Cerebellar nuclear complex (tissue), 1 donor: ENCODE measurements at places on chromosomes 1 and 21.
A peak's percentile ranks its signal among the peaks of the same experiment; 100 is the strongest.

DNA sequence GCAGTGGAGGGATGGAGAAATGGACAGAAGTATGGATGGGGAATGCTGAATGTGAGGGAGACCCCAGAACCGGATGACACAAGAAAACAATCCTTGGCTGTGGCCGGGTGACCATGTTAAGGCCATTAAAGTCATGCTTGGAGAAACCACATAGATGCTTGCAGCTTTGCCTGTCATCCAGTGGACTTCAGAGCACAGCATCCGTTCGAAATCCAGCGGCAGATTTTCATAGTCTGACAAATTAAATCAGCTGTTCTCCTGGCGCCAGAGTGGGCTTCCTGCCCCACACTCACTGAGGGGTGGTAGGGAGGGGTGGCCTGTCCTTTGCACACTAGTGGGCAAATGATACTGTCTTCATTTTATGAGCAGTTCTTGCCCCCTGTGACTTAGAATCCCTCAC lies 35.1 kb downstream of the ABCG1 start:
- DNase-seq, result no peak

GRCh38 chr1:233959102-233959501 lies 54.6 kb downstream of the SLC35F3 start:
- DNase-seq, result no peak

GRCh38 chr1:29379443-29380073 lies 143.2 kb downstream of the PTPRU start:
- DNase-seq, result no peak

GRCh38 chr21:35448876-35449599 lies 399.9 kb upstream of the RUNX1 start:
- DNase-seq, result no peak

DNA sequence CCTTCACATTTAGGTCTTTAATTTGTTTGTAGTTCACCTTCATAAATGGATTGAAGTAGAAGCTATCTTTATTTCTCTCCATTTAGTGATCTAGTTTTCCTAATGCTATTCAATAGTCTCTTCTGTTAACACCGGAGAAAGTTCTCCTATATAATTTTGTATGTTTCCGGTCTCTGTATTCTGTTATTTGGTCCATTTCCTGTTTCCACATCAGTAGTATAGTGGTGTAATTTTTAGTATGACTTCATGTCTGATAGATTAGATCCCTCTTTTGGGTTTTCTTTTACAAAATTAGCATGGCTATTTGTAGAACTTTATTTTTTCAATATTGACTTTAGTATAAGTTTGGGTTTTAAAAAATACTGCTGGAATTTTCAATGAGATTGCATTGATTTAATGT lies 41.6 kb upstream of the PKP1 start:
- DNase-seq, result no peak

DNA sequence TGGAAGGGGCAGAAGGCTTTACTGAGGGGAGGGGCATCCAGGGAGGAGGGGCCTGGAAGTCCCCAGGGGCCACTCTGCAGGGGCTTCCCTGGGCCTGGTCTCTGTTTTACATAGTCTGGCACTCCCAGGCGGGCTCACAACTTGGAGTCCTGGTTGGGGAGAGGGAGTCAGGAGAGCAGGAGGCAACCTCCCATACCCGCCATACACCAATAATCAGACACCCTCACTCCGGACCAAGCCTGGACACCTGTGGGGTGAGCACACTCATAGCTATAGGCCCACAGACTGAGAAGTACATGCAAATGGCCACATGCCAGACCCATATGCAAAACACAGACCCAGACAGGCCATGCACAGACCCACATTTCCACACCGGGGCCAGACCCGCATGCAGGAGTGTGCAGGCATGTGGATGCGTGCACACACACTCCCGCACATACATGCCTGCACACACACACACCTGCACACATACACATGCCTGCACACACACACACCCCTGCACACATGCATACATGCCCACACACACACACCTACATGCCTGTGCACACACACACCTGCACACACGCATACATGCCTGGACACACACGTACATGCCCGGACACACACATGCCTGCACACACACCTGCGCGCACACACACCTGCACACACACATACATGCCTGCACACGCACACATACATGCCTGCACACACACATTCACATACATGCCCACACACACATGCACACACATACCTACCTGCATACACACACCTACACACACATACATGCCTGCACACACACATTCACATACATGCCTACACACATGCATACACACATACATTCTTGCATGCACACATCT lies 89.5 kb upstream of the RUNX3 start:
- DNase-seq, result no peak

DNA sequence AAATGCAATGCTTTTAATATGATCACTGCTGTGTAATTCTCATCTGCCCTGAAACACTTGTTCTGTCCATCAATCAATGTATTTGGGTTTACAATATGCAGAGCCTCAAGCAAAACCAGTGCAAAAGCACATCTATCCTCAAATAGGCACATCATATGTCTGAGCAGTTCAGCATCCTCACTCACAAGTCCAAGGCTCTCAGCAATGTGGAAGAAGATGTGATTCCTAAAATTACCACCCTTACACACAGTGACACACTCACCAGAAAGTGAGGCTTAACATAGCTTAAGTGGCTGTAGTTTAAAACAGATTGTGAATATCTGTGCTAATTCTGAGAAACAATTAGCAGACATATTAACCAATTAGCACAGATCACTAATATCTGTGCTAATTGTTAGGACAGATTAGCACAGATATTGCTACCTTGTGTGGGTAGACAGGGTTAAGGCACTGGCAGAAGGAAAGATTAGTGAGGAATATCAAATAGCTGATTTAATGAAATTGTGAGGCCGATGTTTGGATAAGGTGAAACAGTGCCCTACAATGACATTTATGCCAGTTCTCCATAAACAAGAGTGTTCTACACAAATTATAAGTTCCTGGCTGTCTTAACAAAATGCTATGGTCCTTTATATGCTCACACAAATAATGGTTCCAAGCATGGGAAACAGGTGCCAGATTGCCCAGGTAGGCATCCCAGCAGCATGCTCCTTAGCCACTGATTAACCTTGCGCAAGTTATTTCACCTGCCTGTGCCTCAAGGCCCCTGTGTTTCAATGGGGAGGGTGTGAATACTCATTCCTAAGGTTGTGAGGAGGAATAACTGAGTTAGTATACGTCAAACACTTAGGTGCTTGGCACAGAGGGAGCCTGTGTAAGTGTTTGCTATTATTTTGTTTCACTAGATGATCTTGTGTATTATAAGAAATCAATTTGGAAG lies 41.7 kb downstream of the MRPL39 start:
- no peak for DNase-seq

- DNase-seq, result no peak
These were observed 322.8 kb downstream of the TTLL7 start for GRCh38 chr1:83676106-83676505.

DNA sequence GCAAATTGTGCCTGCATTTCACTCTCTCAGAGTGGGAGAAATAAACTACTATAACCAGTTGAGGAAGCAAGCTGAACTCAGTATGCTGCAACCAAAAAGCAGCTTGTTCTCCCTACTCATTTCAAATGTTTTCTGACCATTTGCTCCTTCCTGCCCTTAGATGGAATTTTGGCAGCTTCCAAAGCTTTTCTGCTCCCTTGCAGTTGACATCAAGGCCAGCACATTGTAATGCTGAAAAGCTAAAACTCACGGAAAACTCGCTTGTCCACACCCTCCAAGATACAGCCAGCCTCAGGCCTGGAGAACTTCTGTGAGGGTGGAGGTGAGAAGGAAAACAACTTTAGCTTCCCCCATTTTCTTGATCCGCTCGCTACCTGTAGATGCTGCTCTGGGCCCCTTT lies 5.0 kb upstream of the CHML start:
- DNase-seq, result no peak

- DNase-seq, result no peak
These were observed 96.4 kb upstream of the RAB3GAP2 start for GRCh38 chr1:220368352-220369265.

GRCh38 chr1:245751116-245751515 lies 596.3 kb downstream of the KIF26B start:
- no peak for DNase-seq

DNA sequence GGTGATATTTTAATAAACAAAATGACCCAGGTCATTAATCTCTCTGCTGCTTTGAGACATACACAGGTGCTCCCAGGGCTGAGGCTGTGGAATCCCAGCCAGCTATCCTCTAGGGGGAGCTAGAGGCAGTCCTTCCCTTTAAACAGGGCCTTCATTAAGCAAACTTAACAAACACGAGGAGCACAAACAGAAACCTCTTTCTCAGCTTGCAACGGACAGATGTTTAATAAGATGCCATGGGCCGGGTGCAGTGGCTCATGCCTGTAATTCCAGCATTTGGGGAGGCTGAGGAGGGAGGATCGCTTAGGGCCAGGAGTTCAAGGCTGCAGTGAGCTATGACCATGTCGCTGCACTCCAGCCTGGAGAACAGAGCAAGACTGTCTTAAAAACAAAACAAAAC lies 106.7 kb downstream of the HIVEP3 start:
- DNase-seq, result peak; percentile 5

DNA sequence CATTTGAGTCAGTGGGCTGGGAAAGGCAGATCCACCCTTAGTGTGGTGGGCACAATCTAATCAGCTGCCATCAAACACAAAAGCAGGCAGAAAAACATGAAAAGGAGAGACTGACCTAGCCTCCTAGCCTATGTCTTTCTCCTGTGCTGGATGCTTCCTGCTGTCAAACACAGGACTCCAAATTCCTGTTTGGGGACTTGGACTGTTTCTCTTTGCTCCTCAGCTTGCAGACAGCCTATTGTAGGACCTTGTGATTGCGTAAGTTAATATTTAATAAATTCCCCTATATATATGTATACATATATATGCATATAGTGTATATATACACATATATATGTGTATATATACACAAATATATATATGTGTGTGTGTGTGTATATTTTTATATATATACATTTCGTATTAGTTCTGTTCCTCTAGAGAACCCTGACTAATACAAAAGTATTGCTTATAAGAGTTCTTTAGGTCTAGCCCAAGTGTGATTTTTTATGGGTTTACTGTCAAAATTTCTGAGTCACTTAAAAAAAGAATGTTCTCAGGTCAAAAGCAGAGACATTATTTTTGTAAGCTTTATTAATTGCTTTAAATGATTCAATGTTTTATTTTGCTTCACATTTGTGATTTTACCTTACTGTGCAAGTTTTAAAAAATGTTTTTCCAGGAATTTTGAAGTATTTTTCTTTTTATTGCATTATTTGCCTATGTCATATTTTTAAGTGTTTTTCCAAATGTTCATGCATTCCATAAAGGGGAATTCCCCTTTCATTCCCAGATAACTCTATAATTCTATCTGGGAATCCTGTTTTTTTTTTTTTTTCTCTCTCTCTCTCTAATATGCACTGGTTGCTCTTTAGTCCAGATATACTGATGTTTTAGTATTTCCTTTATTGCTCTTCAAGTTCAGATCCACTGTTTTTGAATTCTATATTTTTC lies 92.1 kb upstream of the ADAMTS5 start:
- no peak for DNase-seq

- DNase-seq, result no peak
These were observed 21.9 kb downstream of the NVL start for GRCh38 chr1:224308064-224308463.

DNA sequence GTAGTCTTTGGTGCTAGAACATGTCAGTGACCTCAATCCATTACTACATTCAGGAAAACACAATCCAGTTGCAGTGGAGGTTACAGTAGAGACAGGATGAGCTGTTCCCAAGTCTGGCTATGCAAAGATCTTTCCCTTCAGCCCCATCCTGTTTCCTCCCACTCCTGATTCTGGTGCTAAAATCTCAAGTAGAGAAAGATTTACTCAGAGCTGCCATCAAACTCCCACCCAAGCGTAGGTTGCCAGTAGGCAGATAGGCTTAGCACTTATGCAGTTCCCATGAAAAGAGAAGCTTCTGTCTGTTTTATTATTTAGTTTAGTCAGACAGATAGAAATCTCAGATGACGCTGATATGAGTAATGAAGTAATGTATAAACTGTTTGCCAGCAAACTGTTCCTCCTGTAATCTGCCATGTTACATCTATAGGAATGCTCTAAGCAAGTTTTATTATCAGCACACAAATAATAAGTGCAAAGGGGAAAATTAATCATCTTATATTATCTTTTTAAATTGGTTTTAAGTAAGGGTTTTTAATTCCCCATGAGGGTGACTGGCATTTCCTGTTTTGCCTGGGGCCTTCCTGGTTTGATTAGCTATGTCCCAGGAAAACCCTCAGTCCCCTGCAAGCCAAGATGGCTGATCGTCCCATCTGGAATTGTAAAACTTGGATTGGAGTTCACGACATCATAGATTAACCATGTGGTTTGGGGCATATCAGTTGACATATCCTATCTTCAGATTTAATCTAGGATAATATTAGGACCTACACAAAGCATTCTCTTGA lies 188.3 kb upstream of the PALMD start:
- no peak for DNase-seq

DNA sequence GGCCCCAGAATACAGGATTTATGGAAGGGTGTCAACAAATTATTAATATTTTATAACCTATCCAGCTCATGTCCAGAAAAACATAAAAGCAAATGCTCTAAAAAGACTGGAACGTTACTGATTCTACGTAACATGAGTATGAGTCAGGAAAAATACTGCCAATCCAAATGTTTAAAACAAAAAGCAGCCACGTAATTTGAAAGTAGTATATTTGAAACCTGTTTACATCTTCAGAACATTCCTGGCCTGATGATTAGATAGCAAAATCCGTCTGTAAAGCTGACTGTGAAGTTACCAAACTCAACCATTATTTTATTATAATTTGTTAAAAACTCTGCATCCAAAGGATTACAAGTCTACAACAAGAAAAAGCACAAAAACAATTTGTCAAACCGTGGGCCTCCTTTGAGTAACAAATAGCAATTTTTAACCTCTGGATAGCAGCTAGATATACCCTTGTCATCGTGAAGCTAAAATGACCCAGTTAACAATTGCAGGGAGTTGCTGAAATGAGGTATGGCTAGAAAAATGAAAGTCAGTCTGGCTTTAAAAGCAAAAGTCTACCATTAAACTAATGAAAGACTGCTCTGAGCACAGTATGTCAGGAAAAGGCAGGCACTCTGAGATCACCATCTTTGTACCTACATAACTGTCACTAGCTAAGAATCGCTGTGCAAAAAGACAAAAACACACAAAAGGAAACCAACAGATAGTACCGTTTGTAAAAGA lies 1.2 kb downstream of the UBR4 start:
- DNase-seq, result no peak

DNA sequence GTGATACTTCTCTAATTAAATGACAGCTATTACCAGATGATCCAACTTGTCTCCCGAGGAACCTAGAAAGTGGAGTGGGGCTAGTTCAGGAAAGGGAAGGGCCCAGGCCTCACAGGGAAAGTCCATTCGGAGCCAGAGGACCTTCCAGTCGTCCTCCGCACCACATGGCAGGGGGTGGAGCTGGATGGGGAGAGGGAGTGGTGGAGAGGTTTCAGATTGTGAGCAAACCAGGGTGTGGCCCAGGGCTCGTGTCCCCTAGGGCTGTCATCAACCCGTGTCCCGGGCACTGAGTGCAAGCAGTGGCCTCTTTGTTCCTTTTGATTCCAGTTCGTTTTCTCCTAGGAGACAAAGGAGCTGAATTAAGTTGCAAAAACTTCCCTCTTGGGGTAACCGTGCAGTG lies 114.9 kb downstream of the HUNK start:
- DNase-seq, result no peak

GRCh38 chr1:109689844-109690405 lies 2.3 kb downstream of the GSTM1 start:
- DNase-seq, result no peak
